HL-60 (cell line): ENCODE measurements at places on chromosomes 5 and 9.
A peak's percentile ranks its signal among the peaks of the same experiment; 100 is the strongest.

GRCh38 chr5:2352101-2352861 is 399.2 kb downstream of the IRX2 start:
- DNase-seq, result no peak

- DNase-seq, result peak; percentile 16
Observed at GRCh38 chr5:159208514-159209437, 577 bp downstream of the RNF145 start.

DNA sequence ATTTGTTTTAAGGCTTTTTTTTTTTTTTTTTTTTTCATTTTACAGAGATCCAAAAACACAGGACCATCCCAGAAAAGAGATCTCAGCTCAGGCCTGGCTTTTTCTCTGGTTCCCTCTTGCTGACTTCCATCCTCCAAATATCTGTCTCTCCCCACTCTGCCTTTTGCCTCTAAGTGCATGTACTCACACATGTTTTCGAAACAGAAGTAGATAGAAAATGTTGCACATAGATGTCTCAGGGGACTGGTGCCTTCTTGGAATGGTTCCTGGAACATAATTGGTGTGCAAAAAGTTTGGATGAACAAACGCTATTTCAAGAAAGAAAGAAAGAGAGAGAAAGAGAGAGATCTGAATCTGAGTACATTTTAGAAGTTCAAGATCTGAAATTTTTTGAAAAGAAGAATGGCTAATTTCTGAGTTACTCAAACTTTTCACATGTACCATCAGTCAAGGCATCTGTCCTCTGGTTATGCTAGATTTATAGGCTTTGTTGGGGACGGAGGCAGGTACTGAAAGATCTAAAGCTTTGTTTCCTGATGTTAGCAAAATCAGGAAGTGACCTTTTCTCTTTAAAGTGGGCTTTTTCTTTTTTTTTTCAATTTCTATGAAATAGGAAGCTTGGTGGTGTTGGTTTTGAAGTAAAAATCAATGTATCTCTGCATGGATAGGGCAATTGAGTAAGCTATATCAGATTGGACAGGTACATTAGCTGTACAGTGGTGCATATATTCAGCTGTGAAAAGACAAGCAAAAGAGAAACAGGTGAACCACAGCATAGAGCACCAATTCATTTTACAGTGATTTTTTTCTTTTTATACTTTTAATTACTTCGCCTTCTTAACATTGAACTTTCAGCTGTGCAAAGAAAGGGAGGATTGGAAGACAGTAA is 8.5 kb upstream of the TNFSF8 start:
- DNase-seq, result no peak

GRCh38 chr5:81517462-81517861 is 123.5 kb upstream of the ACOT12 start:
- no peak for DNase-seq

GRCh38 chr5:124446120-124446519 is 300.3 kb downstream of the ZNF608 start:
- DNase-seq, result no peak

DNA sequence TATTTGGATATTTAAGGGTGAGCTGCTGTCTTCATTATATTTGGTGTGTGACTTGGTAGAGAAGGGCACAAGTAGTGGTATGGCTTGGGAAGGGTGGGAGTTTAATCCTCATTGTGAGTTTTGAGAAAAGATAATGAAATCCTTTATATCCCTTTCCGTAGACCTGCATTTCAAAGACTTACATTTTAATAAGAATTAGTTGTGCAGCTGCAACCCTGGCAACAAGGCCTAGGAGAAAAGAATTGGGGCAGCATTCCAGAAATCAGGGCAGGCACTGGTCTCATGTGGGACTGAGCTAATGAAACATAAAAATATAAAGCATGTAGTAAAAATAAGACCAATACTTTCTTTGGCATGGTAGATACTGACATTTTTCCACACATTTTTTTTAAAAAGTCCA is 60.5 kb downstream of the CDC42SE2 start:
- DNase-seq, result no peak

DNA sequence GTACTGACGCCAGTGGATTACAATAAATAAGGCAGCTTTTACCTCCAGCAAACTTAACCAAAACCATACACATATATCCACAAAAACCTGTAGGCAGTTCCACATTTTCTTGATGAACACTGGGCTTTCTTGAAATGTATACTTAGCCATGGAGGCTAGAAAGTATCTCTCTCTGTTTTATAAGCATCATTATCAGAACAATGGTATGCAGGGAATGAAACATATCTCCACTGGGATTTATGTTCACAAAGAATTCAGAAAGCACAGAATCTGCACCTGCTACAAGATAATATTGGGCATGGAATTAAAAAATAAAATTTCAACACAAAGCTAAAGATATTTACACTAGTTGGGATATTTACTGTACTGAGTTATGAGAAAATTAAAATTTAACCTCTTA is 126.1 kb upstream of the RASA1 start:
- no peak for DNase-seq

DNA sequence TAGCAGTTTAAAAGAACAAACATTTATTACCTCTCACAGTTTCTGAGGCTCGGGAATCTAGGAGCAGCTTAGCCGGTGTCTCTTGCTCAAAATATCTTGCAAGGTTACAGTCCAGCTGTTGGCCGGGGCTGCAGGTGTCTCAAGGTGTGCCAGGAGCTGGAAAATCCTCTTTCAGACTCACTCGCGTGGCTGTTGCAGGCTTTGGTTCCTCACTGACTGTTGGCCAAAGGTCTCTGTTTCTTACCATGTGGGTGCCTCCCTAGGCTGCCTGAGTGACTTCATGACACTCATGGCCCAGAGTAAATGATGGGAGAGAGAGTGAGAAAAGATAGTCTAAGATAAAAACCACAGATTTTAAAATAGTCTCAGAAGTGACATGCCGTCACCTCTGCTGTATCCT is 43.8 kb downstream of the AOPEP start:
- no peak for DNase-seq

- no peak for DNase-seq
Observed at GRCh38 chr5:176629853-176630680, at the start of the genes EIF4E1B and SNCB. Gene EIF4E1B (plus strand): TSS chr5:176630675. CDS start chr5:176642788, 12,113 bp downstream. Gene SNCB (minus strand): TSS chr5:176630534. CDS start chr5:176629654, 880 bp downstream.
